ENCODE measurements at places on chromosomes 6 and 20.

DNA sequence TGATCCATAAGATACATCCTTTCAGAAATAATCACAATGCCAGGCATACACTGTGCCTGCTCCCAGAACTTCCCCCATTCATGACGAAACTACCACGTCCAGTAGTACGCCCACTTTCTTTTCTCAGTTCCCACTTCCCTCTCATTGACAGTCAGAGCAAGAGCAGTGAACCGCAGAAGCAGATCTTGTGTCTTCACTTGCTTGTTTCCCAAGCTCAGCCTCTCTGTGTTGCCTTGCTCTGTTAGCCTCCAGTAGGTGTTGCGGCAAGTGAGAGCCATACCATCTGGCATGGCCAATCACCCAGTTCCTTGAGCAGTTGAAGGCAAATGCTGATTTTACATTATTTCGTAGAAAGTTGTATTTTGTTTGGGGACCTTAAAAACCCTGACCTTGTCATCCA, 11.7 kb downstream of the UST start:
- no peak for DNase-seq

DNA sequence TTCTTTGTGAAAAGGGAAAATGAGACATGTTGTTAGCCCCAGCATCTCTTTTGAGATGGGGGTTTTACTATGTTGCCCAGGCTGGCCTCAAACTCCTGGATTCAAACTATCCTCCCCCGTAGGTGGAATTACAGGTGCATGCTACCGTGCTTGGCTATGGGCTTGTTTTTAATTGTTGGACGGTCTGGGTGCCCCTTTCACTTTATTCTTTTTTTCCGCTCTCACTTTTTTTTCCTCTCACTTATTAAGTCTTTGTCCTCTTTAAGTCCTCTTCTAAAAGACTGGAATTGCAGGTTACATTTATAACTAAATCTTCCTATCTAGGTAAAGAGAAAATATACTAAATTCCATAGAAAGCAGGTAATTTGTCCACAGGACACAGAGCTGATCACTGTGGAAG, 18.8 kb upstream of the PRDM13 start:
- no peak for DNase-seq

DNA sequence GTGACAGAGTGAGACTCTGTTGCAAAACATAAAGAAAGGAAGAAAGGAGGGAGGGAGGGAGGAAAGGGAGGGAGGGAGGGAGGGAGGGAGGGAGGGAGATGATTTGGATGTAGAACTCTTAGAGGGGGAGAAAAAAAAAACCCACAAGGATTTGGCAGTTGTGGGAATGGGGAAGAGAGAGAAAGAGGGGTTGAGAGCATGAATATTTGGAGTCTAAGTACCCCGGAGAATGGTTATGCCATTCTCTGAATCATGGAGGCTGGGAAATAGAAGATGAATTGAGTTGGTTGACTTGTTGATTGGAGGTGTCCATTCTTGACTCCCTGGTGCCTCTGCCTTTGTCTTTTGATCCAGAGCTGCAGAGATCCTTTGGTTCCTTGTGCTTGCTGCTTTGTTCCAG, 35.7 kb downstream of the RALY start:
- DNase-seq, result no peak

- DNase-seq, result no peak
Observed at GRCh38 chr6:155383913-155384312, 69.6 kb upstream of the TFB1M start.

DNA sequence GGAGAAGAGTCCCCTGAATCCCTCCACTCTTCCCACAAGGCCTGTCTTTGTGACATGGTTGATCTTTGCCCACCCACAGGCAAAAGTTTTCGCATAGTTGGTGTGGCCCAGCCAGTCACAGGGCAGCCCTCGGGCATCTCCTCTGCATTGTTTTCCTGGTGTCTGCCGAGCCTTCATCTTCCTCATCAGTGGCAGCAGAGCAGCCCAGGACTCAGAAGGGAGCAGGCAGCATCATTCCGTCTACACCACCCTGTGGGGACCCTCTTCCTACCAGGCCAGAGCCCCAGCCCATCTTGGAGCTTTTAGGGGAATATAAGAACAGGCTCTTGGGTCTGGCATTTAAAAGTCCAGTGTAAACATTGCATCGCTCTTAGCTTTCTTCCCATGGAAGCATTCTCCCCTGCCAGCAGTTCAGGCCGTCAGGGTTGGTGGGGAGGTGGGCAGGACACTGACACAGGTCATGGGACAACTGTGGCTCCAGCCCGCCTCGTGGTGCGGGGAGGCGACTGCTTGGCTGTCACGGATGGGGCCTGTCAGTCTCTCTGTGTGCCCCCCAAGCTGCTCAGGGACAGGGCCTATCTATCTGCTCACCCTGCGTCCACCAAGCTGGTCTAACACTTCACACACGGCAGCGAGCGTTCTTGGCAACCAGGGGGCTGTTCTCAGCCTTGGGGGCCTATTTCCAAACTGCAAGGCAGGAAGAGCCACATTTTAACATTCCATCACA, 38.3 kb downstream of the PDRG1 start:
- DNase-seq, result no peak

- DNase-seq, result peak; percentile 81
Observed at GRCh38 chr20:49323622-49324238, 45.9 kb upstream of the ZNFX1 start.

GRCh38 chr6:44685213-44685612, 297.7 kb downstream of the CDC5L start:
- DNase-seq, result no peak

DNA sequence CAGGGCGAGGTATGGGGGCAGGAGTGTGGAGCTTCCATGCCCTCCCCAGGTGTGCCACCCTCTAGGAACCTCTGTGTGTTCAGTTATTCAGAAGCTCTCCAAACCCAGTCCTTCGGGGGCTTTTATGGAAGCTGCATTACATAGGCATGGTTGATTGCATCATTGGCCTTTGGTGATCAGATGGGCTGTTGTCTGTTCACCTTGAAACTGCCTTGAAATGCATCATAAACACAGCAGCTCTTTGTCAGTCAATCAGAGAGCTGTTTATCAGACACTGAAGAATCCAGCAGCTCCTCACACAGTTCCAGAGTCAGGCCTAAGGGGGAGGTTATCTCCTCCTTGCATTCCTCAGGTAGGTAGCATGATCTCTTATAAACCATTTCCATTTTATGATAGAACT, 62.4 kb downstream of the E2F3 start:
- no peak for DNase-seq

DNA sequence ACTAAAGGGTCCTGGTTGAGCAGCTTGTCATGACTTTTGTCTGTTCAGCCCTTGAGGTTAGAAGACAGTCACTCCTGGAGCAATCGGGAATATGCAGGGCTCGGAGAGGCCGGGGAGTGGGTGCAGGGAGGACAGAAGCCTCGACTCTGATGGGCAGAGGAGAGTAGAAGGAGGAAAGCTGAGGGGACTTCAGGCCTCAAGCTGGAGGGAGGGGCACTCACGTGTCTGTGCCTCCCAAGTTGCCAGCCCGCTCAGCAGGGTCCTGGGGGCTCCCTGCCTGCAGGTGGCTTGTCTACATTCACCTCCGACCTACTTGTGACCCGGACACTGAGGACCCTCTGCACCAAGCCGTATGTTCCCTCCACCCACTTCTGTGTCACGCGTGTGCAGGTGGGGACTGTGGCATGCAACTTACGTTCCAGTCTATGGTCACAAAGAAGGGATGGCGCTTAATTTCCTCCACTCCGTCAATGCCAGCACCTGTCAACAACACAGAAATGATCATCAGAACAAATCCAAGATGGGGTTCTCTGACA, 86.8 kb upstream of the MPC1 start:
- no peak for DNase-seq

DNA sequence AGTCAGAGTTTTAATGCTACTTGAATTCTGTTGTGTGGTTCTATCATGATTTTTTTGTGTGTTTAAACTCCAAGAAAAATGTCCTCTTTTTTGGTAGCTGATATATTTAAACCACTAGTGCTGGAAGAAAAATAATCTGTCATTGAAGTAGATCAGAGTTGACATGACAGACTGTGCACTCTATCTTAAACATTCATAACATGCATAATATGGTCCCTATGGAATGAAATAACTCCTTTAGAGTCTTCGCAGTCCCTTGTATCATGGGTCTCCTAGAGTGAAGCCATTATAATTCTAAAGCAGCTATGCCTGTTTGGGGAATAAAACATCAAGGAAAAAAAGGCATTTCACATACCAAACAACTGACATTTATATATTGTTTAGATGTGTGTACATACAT, 282.7 kb upstream of the CITED2 start:
- DNase-seq, result no peak
